Renal cortical epithelial cell (primary cell): ENCODE measurements at places on chromosomes 4 and X.

GRCh38 chr4:6773106-6773505, 9.4 kb upstream of the KIAA0232 start:
- DNase-seq, result peak; percentile 57

DNA sequence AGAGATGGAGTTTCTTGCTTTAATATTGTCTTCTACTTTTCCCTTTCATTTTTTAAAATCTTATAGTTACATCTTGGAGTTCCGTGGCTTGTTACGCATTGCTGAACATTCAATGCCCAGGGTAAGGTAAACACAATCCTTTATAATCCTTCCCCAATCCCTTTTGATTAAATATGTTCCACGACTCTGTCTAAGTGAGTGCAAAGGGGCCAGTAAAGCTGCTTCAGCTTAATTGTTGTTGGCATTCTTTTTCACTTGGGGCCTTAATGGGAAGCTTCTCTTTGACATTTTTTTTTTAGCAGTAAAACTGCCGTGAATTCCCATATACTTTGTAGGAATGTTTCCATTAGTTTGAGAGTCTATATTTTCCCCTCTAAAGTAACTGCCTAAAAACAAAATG, 1028.1 kb downstream of the C4orf33 start:
- DNase-seq, result no peak

GRCh38 chr4:106312997-106313522, 2.9 kb downstream of the TBCK start:
- no peak for DNase-seq

DNA sequence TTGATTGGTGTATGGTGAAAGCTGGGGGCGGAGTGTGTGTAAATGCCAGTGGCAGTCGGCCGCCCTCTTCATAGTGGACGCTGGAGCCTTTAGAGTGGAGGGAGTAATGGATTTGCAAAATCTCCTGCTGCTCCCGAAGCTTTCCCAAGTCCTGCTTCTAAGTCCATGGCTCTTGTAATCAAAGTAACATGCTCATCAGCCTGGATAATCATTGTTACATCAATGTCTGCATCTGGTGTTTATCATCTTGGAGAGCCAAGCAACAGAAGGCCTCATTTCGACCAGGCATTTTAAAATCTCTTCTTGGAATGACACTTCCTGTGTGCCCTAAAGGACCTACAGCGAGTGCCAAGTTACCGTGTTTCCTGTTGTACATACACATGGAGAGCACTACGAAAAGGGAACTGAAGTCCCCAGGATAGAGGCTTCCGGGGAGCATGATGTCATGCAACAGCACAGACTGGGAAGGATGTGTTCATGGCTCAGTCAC, 32.2 kb downstream of the UNC5C start:
- DNase-seq, result no peak

DNA sequence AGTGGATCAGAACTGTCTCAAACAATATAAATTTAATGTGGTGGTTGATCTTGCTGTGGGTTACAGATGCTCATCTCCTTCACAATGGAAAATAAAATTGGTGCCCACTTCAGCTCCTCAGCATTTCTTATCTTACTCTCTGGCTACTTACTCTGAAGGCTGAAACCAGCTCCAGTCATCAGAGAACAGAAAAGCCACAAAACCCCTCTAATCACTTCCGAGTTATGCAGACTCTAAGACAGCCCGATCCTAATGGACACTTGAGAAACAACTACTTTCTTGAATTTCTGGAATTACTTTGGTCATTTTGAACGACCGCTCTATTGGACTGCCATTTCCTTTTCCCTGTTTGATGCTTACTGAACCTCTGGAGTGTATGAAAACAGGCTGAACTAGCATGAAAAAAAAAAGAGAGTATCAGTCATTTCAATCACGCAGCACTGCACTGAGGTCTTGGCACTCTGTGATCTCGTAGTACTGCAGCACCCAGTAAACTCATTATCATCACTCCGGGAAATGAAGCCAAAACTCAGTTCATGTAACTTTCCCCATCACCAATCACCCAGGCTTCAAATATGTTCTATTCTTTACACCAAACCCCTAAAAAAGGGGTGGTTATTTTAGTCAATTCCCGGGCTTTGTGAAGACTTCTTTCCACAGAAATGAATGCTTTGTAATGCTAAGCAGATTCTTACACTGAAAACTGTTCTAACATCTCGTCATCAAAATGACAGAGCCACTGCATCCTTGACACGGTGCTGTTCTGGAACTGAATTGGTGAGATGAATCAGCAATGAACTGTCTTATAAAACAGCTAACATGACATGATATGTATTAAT, 54.5 kb downstream of the TSPAN5 start:
- DNase-seq, result no peak

DNA sequence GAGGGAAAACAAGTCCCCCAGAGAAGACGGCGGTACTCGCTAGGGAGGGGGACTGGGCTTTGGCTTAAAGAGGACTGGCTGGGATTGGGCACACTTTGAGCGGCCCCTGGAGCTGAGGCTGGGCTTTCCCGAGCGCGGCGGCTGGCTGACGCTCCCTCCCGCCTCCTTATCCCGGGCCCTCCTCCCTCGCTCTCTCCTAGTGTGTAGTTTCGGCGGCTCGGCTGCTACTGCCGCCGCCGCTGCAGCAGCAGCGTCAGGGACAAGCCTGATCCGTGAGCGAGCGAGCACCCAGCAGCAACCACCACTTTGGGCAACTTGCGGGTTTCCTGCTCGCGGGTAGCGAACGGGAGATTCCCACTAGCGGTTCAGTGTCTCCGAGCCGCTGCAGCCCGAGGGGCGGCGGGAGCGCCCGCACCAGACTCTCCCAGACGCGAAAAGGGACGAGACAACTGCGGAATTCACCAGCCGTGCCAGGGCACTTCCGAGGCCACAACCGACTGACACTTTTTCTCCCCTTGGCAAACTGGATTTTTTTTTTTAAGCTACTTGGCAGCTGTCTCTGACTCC, 632 bp upstream of the PCDH7 start:
- no peak for DNase-seq

DNA sequence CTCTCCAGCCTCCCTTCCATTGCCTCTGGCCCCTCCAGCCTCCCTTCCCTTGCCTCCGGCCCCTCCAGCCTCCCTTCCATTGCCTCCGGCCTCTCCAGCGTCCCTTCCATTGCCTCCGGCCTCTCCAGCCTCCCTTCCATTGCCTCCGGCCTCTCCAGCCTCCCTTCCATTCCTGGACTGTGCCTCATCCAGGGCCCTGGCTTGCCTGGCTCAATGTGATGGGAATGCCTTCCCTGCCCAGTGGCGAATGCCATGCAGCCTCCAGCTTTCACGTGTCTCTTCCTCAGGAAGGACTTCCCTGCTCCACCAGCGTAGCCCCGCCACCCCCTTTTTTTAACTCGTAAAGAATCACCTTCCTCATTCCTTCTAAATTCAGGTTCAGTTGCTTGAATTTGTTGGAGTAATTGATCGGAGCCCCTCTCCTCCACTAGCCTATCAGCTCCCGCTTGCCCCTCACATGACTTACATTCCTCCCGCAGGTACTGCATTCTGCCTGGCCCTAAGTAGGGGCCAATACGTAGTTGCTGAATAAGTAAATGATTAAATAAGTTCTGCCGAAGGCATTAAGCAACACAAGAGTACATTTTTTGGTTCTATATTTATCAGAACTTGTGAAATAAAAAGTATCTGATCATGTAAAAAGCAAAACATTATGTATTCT, 30.3 kb downstream of the SORBS2 start:
- DNase-seq, result peak; percentile 54

DNA sequence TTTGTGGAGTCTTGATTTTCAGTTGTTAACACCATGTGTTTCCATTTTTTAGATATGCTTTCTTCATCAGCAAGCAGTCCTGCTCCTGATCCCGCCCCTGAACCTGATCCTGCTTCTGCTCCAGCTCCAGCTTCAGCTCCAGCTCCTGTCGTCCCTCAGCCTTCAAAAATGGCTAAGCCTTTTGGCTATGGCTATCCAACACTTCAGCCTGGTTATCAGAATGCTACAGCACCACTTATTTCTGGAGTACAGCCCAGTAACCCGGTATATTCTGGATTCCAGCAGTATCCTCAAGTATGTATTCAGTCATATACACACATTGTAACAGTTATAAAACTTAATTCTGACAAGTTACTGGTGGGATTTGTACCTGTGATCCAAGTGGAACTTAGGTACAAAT, 60.9 kb downstream of the SEC24B start:
- no peak for DNase-seq

- DNase-seq, result no peak
Observed at GRCh38 chrX:11888421-11888820, 130.4 kb downstream of the MSL3 start.

DNA sequence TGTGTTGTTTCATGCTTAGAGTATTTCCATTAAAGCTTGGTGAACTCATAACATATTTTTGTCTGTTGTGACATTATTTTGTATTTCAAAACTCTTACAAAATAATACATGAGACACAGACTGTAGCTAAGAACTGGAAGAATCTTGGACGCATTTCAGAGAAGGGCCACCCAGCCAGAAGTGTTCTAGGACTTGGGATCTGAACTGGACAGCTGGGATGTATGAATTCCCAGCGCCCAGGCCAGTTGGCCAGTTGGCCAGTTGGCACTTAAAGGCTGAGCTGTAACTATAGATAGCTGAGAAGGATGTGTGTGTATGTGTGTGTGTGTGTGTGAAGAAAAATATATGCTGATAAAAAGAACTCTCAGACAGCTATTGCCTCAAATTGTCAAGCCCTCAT, 193.4 kb upstream of the GPR101 start:
- DNase-seq, result no peak

DNA sequence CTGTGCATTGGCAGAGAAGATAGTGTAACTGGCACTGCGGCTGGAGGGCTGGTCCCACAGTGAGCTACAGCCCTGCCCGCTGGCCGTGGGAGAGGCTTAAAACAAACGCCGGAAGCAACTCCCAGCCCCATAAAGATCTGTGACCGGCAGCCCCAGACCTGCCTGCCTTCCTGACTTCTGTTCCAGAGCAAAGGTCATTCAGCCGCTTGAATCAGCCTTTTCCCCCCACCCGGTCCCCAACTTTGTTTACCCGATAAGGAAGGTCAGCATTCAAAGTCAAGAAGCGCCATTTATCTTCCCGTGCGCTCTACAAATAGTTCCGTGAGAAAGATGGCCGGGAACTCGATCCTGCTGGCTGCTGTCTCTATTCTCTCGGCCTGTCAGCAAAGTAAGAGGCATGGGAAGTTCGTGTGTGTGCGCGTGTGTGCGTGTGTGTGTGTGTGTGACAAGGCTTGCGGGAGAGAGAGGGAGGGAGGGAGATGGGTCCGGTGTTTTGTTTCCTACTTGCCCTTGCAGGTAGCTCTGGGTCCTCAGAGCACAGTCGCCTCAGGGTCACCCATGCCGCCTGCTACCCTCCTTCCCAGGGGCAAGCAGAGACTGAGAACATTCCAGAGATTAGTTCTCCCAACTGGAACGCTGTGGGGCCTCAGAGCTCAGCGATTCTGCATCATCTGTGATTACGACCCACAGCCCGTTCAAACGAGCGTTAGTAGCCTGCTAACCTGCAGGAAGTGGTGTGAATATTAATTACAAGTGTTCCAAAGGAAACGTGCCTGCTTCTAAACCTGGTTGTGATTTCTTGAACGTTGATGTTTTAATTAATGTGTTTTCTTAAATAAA, at the start of gene MGST2:
Gene MGST2 (plus strand): TSS at position 130 of the 840 bp plus-strand sequence. CDS start 201 bp downstream, at position 331.
- DNase-seq, result peak; percentile 76

DNA sequence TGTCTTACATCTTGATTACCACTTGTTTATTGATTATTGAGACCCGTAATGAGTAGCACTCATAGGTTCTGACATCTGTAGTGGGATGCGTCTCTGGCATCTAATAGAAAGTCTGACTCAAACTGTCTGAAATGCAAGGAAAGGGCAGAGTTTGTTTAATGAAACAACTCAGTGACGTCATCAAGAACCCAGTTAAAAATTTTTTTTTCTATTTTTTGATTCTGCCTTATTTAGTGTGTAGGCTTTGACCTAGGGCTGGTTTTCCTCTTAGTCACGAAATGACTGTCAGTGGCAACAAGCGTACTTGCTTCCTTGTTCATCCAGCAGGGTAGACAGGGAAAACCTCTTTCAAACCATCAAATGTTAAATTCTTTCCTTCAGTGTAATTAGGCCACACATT, 3.1 kb upstream of the CDKL5 start:
- DNase-seq, result peak; percentile 47

- DNase-seq, result no peak
Observed at GRCh38 chr4:2842687-2843262, 869 bp upstream of the ADD1 start.

DNA sequence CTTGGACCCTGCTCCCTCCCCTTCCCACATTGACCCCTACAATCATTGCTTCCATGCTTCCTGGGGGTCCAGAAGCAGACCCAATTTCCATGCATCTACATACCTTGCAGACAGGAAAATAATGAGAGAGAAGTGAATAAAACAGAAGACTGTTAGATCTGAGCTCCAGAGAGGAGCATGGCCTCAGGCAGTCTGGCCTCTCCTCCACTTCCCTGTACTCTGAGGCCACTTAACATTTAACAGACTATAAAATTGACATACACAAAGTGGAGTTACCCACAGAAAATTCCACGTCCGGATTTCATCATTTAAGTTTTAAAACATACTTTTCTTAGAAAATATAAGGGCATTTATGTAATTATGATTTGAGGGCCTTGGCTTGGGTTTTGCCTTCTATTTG, 2.1 kb upstream of the PRSS12 start:
- no peak for DNase-seq

DNA sequence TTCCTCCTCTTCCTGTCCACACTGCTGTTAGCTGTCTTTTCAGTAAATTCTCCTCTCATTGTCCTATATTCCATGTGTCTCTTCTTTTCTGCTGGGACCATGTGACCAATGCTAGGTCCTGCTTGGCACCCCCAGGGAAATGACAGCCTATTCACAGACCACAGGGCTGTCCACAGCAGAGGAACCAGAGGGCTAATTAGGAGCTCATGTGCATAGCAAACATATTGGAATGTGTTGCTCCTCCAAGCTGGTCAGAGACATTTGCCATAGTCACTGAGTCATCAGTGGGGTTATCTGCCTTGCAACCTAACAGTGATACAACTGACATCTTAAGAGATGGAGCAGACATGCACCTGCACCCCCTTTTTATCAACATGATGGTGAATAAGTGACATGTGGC, 67.9 kb upstream of the PUDP start:
- DNase-seq, result peak; percentile 1

GRCh38 chr4:3047464-3048286, 26.7 kb downstream of the HTT-AS start:
- peak; percentile 44 for DNase-seq
